ENCODE measurements at places on chromosomes 2 and 18.

- DNase-seq, result no peak
Measured at GRCh38 chr2:191539068-191539467, 138.9 kb upstream of the NABP1 start.

- DNase-seq, result no peak
Measured at GRCh38 chr18:22924589-22924988, 8.5 kb upstream of the RBBP8 start.

- peak; percentile 44 for DNase-seq
Measured at GRCh38 chr2:25743132-25743830, 69.9 kb upstream of the DTNB start.

DNA sequence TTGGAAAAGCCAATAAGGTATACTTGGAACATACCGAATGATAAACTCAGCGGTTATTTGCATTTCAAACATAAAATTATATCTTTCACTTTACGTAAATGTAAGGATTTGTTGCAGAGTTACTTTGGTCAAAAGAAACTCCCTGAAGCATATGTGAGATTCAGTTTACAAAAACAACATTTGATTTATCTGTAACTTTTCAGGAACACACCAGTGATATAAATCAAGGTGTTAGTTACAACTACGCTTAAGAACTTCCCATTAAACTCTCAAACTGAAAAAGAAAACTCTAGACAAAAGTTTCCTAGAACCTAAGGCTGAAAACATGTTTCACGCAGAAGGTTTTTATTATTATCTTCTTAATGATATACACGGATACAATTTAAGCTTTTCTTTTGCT is 110.6 kb upstream of the MEIS1 start:
- no peak for DNase-seq
